ENCODE measurements at places on chromosomes 7 and 10. TPM values are rescaled to one million over a fixed set of nuclear protein-coding genes. Genes with fewer than 3 reads are reported as not detected.

The SPDYE8 gene
- total RNA-seq = not detected

The TSPAN33 gene
- total RNA-seq = not detected

The TUBB8 gene
- not detected for total RNA-seq

The KIAA1217 gene
- 7.3 TPM for total RNA-seq

The MMD2 gene
- not detected for total RNA-seq
